Lower leg skin (tissue), 4 donors: ENCODE measurements at places on chromosomes 11 and 22. TPM values are rescaled to one million over a fixed set of nuclear protein-coding genes. Genes with fewer than 3 reads are reported as not detected.
A peak's percentile ranks its signal among the peaks of the same experiment; 100 is the strongest.

DNA sequence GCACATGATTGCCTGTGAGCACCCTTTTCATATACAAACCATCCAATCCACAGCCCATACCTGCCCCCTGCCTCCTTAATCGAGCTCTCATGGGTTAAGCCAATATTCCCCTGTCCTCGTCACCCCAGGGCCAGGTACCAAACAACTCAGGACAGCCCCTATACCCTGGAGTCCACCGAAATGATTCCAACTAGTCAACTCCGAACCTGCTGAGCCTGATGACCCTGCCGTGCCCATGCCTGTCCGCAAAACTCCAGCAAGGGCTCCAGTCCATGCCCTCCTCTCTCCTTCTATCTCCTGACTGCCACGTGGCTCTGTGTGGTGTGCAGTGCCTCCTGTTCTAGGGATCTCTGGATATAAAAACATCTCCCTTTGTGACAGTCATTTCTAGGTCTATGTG lies 35.5 kb upstream of the SYT13 start:
- no peak for DNase-seq

- DNase-seq = no peak
Measured at GRCh38 chr11:413120-414081, 1.4 kb downstream of the SIGIRR start.

DNA sequence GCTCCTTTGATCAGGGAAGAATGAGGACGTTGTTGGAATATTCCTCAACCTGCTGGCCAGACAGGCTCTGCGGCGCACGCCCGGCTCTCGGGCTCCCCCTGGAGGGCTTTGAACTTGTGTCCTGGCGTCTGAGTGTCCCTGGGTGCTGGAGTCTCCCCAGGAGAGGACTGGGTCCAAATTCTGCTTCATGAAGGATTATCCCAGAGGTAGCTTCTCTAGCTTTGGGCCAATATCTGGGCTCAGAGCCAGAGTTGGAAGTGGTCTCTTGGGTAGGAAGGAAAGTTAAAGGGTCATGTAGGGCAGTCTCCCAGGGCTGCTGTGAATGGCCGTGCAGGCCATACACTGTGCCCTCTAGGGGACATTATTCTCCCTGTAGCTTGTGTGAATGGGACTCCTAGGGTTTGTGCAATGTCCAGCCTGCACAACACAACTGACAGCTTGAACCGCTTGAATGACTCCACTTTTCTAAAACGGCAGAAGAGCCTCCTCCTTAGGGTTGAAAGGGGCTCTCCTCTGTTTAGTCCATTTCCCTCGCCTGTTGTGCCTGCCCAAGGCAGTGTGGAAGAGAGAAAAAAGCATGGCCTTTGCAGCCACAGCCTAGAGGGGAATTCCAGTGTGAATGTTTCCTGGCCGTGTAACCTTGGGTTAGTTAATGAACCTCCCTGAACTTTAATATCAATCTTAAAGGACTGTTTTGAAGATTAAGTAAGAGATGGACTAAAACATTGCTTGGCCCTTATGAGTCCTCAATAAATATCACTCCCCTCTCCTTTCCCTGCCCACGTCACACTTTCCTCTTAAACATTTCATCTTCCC lies 111.2 kb upstream of the THY1 start:
- peak; percentile 94 for DNase-seq

DNA sequence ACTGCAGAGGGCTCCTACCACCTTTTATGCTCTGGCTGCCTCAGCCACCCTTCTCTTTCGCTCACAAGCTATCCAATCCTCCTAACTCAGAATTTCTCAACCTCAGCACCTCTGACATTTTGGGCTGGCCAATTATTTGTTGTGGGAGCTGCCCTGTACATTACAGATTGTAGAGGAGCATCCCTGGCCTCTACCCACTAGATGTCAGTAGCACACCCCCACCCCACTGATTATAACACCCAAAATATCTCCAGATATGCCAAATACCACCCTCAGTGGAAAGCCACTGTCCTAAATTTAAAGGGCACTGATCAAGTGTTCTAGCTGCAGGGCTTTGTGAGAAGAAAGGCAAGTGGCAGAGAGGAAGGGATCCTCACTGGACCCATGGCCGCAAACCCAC lies 443.1 kb downstream of the SOX6 start:
- DNase-seq = no peak

DNA sequence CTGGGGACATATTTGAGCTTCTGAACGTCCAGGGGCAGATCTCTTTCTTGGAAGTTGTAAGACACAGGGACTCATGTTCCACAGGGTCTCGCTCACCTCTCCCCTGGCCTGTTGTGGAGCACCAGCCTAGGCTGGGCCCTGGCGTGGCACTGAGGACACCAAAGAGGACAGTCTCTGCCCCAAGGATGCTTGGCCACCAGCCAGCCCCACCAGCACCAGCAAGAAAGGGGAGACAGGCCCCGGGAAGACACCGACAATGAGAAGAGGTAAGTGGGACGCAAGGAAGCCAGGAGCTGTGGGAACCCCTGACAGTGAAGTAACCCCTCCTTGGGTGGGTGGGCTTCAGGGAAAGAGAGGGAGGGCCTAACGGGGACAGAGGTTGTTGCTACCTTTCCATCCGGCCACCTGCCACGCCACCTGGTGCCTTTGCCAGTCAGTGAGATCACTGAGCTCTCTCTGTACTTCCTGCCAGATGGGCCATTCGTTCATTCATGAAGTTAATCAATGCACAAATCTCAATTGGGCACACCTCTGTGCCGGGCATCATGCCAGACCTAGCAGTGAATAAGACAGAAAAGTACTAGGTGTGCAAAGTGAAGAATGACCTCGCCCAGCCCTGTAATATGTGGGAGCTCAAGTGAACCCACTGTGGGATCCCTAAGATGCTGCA lies 11.1 kb downstream of the APOL5 start:
- DNase-seq = no peak

DNA sequence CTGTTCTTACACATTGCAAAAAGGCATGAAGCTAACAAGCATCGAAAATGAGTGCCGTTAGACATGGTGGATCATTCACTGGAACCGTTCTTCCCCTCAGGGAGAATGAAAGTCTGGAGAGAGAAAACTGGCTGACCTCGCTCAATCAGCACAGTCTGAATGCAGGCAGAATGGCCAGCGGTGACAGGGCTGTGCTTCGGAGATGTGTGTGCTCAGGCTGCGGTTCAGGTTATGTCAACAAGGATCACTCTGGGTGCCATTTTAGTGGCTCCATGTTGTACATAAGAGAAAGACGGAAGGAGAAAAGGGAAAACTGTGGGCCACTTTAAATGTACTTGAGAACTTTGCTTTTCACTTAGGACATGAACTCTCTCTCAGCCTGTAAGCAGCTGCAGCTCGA lies 749.8 kb upstream of the ARHGAP42 start:
- DNase-seq = no peak

SF3A1 gene
- 146 TPM for total RNA-seq

NCR3LG1 gene
- 4.6 TPM for total RNA-seq

TIMP3 gene
- total RNA-seq = 256 TPM

DNA sequence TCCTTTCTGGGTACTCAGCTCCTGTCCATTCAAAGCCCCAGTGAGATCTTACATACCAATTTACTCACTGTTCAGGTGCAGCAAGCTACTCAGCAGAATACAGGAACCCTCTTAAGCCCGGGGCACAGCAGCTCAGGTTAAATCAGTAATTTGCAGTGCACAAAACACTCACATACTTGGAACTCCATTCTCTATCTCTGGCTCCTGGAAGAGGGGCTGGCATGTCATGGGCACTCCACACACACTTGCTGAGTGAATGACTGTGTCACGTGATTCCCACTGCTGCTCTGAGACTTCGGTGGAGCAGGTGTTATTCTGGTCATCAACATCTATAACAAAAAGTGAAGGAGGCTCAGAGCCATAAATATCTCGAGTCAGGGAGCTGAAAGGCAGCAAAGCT lies 157.3 kb upstream of the BDNF start:
- no peak for DNase-seq

PGM2L1 gene
- total RNA-seq = 1.0 TPM

RIMBP3B gene
- not detected for total RNA-seq

BAIAP2L2 gene
- total RNA-seq = 1.3 TPM

GRAMD1B gene
- 0.30 TPM for total RNA-seq

DNA sequence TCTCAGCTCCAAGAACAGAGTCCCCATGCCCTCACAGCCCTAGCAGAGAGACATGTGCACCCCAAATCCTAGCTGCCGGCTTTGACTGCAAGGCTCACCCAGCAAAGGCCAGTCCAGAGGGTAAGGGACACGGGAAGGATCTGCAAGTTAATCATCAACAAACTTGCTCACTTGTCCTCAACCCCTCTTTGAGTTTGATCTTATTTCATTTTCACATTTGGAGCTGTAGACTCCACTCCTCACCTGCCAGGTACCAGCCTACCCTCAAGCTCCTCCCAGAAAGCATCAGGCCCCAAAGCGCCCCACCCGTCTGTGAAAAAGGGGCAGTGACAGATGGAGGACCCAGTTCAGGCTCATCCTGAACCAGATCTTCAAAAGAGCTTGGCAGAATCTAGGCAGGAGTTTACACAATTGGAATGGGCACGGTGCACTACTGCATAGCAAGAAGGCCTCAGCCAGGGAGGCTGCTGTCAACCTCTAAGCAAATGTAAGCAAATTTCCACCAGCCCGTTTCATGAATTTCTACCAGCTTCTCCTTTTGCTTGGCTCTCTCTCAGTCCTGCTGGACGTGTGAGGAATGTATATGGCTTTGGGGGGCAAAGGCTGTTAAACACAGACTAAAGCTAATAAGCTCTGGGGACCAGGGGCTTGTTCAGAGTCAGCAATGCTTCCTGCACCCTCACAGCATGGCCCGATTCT lies 5.5 kb downstream of the EHD1 start:
- DNase-seq = no peak

ACR gene
- total RNA-seq = not detected
